ENCODE measurements at places on chromosomes 16 and 17.
A peak's percentile ranks its signal among the peaks of the same experiment; 100 is the strongest.

- peak; percentile 85 for DNase-seq
Observed at GRCh38 chr17:47840742-47841487, at the start of gene SCRN2. TSS of gene SCRN2 (minus strand) at chr17:47841273. CDS start at chr17:47840843, 430 bp downstream.

- DNase-seq: peak; percentile 30
Observed at GRCh38 chr17:36544044-36544306, 744 bp upstream of the GGNBP2 start.

- DNase-seq: no peak
Observed at GRCh38 chr16:68473358-68474070, 25.2 kb upstream of the SMPD3 start.

DNA sequence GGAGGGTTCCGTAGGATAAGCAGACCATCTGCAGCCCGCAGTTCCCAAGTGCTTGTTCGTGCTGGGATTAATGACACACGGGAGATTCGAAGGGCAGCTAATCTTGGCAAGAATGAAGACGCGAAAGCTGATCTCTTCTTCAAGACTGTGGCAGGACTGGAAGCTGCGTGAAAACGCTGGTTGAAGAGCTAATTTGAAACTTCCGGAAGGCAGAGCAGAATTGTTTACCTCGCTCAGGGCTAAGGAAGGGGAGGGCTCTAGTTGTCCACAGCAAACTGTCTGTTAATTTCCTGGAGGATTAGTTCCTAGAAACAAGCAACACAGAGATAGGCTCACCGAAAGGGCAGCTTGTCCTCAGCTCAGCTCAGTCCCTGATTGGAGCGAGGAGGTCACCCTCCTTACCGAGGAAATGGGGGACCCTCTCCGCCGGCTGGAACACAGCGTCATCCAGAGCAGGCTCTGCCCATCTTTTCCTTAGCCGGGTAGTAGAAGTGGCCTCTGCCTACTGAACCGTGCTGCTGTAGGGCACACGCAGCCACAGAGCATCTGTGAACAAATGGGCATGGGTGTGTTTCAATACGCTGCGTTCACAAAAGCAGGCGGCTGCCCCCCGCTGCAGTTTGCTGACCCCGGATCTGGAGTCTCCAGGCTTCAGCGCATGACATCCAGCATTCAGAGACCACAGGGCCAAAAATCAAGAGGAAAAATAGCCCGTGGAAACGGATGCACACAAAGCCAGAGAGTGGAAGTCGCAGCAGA, 16.7 kb upstream of the BAIAP2 start:
- peak; percentile 73 for DNase-seq

GRCh38 chr16:48029768-48030167, 126.0 kb downstream of the ABCC12 start:
- no peak for DNase-seq

DNA sequence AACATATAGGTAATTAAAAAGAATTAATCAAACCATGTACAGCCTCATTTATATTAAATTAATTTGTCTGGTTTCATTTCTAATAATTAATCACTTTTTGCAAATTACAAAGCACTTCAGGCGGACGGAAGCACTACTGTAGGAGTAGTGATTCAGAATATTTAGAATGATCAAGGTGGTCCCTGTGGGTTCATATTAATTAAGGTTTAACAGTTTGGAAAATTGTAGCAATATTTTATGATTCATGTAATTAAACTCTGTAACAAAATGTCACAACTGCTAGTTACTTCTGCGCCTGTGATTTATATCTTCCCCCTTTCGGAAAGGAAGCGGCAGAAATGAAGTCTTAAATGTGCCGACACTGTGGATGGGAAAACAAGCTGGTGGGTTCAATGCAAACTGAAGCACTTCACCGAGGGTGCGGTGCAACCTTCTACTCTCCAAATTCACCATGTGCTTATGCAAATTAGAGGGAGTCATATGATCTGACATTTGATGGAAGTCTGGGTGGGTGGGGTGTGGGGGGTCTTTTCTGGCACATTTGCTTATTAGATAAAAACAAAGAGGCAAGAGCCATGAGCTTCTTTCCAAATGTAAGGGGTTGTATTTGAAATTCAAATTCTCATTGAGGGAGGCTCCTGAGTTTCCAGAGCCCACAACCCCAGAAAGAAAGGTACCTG, 679.4 kb downstream of the TOX3 start:
- DNase-seq: no peak

GRCh38 chr17:58281511-58282011, 826 bp upstream of the MPO start:
- no peak for DNase-seq

GRCh38 chr17:78905541-78905940, 2.5 kb upstream of the CEP295NL start:
- no peak for DNase-seq

DNA sequence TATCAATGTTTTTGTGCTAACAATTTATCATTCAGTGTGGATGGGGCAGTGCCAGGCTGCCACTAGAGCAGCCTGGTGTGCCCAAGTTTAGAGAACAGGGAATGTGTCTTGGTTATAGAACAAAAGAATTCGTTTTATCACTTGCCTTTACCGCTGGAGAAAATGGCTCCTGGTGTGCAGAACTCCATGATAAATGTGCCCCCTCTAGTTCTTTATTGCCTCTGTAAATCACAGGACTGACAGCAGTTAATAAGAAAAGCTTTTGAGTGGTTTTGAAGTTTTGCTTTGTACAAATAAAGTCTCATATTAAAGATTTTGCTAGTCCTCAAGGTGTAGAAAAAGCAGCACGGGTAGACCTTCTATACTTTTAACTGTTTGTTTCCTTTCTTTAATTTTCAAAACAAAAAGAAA, 28.2 kb upstream of the PSMD7 start:
- no peak for DNase-seq

- peak; percentile 16 for DNase-seq
Observed at GRCh38 chr16:50390914-50391716, 22.3 kb upstream of the BRD7 start.

DNA sequence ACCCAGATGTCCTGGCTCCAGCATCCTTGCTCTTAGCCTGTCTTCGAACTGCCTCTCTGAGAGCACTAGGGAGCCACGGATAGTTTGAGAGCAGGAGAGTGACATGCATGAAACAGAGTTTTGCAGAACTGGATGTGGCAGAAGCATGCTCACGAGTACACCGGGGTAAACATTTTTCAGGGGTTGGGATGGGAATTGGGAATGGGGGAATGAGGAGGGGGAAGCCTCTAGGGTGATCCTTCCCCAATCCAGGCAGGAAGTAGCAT, 34.2 kb upstream of the CIBAR2 start:
- DNase-seq: no peak

GRCh38 chr17:56514899-56515298, 78.6 kb upstream of the NOG start:
- DNase-seq: no peak

DNA sequence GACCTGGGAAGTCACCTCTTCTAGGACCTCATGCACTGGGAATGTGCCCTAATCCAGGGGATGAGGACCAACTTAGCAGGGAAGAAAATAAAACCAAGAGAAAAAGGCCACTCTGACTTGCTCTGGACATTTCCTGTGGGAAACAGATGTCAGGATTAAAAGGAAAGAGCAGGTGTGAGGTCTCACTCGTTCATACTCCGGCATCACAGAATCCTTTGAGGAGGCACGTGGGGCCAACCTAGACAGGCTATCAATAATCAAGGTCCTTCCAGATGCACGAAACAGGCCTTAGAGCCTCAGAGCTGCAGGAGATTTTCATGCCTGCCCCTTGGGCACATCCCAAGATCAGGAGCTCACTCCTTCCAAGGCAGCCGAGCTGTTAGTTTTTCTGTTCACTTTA, 321.5 kb upstream of the CCL2 start:
- DNase-seq: no peak

DNA sequence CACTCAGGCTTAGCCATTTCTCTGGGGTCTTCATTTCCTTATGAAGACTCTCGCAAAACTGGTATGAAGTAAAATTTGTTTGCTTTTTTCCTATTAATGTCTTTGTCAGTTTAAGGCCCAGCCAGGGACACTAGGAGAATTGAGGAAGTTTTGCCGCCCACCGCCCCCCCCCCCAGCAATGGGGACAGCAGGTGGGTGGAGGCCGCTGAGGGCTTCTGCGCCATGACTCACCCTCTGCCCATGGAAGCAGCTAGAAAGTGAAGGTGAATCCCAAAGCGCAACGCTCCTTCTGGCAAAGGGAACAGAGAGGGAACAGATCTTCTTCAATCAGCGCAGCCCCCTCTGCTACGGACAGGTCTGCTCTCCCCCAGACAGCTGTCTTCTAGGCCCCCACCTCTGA, 49.7 kb downstream of the MARF1 start:
- no peak for DNase-seq

DNA sequence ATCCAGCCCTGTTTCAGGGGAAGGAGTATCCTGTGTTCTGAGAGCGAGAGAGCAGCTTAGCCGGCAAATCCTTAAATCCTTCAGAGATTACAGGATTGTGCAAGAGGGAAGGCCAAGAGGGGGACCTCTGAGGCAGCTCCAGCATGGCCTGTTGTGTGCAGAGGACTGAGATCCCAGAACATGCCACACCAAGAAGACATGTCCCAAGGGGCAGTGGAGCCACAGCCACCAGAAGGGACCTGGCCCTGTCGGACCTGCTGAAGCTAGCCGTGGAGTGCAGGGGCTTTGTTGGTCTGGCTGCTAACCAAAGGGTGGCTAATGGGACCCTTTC, 1.6 kb upstream of the MRC2 start:
- no peak for DNase-seq

DNA sequence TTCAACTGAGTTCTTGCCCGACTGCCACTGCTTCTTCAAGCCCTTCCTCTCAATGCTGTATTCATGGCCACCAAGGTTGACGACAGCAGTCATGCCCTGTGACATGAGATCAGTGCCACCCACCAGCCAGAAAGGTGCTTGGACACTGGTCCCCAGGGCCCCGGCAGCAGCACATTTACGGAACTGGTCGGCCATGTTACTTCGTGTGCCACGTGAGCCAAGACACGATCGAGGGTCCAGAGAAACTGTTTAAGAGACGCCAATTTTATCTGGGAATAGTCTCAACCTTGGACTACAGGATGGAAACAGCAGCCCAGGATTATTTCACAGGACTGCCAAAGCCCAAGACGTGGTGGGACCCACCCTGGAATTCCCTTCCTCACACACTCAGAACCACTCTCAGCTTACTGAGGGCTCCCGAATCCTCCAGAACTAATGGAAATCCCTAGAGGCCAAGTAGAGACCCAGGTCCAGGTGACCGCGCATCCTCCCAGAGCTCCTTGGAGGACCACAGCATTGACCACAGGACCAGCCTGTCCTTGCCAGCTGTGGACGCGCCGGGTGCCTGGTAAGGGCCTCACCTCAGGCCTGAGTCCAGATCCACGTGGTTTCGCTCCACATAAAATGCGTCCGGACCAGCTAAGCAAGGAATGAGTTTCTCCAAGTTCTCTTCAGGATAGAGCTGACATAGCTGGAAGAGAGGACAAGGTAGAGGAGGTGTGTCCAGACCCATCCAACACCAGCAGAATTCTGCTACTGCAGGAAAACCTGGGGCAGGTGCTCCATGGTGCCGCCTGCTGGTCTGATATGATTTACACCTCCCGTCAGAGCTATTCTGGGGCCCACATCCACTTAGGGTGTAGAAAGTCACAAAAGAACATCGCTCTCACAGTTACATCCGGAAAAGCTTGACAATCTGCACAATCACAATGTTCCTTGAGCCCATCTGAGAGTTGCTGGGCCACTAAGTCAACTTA, 28.2 kb downstream of the MAP1LC3B start:
- DNase-seq: no peak

DNA sequence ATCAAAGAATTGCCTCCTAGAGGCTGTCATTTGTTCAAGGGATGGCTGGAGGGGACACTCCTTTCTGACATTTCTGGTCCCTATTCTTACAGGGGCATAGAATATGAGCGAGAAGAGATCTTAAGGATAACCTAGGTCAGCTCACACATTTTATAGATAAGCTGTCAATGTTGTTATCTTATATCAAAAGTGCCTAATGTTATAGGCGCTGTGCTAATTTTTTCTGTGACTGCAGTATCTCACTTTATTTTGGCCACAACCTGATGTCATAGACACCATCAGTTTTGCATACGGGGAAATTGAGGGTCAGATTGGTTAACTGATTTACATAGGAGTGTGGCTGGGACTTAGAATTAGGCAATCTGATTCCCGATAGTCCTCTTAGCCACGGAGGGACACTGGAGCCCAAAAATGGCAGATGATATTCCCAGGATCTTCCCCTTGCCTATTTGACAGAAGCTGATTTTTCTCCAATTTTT, 1.2 kb downstream of the CPD start:
- peak; percentile 1 for DNase-seq

- DNase-seq: no peak
Observed at GRCh38 chr16:544517-544916, 15.7 kb upstream of the PRR35 start.

- peak; percentile 73 for DNase-seq
Observed at GRCh38 chr17:50289991-50290702, 15.9 kb downstream of the TMEM92 start.

GRCh38 chr16:49497466-49497865, 123.9 kb downstream of the C16orf78 start:
- no peak for DNase-seq

DNA sequence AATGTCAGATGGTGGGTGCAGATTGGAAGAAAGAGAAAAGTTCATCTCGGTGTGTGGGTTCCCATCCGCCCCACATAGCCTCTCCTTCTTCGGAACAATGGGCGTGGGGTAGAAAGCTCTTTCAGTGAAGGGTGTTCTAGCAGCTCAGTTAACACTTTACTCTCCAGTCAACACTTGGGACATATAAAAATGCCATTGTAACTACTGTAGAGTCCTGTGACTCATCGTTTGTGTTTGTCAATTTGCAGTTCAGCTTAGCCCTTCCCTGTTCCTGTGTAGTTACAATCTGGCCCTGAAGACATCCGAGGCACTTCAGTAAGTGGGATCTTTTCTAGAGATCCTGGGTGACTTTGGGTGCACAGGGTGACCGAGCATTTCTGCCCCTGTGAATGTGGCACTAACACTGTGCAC, 11.5 kb upstream of the CLEC18C start:
- DNase-seq: no peak

GRCh38 chr16:89915303-89916232, 3.1 kb upstream of the MC1R start:
- peak; percentile 25 for DNase-seq

DNA sequence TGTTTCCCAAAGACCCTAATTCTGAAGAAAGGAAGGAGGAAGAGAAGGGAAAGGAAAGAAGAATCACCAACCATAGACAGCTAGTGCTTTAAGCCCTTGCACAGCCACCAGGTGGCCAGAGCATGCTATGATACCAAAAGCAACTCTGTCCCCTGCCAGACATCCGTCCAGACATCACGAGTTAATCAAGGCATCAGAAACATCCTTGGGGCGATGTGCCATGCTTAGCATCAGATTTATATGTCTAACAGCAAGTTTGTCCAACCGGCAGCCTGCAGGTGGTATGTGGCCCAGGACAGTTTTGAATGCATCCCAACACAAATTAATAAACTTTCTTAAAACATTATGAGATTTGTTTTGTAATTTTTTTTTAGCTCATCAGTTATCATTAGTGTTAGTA, 2.9 kb upstream of the CRYBA1 start:
- DNase-seq: no peak

GRCh38 chr16:56424404-56424764, 961 bp downstream of the AMFR start:
- no peak for DNase-seq
